ENCODE measurements at places on chromosomes 11 and 22.

- peak; percentile 29 for DNase-seq
These were observed 36.3 kb upstream of the POLA2 start for GRCh38 chr11:65225279-65226102.

DNA sequence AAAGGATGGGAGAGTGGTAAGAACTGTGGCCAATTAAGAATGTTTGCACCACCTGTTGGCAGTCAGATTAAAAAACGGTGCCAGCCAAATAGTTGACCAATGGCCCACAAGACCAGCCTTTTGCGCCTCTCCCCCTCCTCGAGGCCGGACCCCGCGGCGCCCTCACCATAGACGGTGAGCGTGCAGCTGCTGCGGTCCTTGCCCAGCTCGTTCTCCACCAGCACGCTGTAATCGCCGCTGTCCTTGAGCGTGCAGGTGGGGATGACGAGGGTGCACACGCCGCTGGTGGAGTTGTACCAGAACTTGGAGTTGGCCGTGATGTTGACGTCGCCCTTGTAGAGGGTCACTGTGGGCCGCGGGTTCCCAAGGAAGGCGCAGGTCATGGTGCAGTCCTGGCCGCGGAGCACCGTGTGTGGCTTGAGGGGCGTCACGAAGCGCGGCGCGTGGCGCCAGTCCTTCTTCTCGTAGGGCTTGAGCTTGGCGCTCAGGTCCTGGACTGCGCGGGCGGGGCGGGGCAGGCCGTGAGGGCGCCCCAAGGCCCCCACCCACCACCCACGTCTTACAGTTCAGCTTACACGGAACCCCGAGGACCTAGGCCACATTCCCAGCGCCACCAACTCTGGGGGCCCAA lies 7.2 kb downstream of the TMEM86A start:
- peak; percentile 39 for DNase-seq

GRCh38 chr11:133842053-133842452 lies 3.3 kb downstream of the SPATA19 start:
- DNase-seq = no peak

DNA sequence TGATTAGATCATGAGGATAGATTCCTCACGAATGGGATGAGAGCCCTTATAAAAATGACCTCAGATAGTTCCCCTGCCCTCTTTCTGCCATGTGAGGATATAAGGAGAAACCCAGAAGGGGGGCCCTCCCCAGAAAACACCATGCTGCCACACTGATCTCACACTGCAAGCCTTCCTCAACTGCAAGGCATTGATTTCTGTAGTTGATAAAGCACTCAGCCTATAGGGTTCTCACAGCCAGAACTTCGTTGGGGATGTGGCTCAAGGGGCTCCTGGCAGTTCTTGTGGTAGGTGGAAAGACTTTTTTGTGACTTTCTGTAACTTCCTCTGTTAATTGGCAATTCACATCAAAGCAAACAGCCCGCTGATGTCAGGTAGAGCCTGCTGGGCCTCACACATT lies 108.9 kb downstream of the CD44 start:
- DNase-seq = no peak

DNA sequence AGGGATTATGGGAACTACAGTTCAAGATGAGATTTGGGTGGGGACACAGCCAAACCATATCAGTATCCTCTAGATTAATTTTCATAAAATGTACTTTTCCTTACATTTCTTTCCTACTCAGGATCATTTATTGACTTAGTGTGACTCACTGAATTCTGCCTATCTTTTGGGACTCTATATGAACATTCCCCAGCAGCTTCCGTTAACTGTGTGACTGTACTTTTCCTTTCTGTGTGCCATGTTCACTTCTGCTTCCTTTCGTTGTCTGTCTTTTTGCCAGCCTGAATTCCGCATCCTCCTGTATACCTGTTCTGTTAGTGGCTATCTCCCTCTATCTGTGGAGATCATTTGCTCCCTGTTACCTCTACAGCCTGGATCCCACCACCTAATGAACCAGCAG lies 48.8 kb downstream of the SPECC1L start:
- DNase-seq = no peak

- no peak for DNase-seq
These were observed 20.2 kb downstream of the RTN4RL2 start for GRCh38 chr11:57480409-57481137.

- no peak for DNase-seq
These were observed 7.8 kb upstream of the MMP3 start for GRCh38 chr11:102850973-102851745.

DNA sequence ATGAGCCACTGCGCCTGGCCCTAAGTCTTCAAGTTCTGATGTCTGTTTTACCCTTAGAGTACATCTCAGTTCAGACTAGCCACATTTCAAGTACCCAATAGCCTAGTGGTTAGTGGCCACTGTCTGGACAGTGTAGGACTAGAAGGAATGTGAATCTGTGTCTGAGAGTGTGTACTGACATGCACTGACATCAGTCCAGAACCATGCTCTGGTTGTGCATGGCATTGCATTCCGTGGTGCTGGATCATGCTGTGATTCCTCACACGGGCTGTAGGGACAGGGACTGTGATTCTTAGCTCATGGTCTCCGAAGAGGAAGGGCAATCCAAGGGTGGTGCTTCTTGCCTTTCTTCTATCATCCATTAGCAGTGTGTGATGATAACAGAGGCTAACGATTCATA lies 41.1 kb downstream of the AMOTL1 start:
- DNase-seq = no peak

DNA sequence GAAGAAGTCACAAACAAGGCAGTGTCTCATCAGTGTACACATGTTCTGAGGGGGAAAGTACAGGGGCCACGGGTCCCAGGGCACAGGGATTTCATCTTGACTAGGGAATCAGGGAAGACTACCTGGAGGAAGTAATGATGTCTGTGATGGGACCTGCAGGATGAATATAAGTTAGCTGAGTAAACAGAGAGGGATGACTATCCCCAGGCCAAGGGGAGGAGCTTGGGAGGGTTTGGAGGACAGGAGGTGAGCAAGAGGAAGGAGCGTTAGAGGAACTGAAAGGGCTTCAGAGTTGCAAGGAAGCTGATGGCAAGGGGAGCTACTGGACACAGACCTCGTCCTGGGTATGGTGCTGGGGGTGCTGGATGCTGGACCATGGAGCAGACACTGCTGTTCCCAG lies 56.4 kb downstream of the TRAF6 start:
- DNase-seq = no peak
